G401 (cell line): ENCODE measurements at places on chromosomes 4 and X.

- DNase-seq, result no peak
These were observed 64.4 kb upstream of the TEX13D start for GRCh38 chrX:124268099-124268498.

DNA sequence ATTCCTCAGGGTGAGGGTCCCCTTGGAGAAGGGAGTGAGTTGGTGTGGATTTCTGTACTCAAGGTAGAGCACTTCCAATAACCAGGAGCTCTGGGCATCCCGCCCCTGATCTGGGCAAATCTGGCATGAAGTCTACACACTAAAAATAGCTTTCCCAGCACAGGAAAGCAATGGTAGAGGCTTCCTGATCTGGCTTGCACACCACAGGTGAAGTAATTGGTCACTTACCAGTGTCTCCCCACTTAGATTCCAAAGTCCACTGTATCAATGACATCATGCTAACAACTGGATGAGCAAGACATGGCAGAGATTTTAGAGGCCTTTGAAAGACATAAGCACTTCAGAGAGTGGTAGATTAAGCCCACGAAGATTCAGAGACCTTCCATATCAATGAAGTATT, 17.8 kb upstream of the IDS start:
- no peak for DNase-seq

DNA sequence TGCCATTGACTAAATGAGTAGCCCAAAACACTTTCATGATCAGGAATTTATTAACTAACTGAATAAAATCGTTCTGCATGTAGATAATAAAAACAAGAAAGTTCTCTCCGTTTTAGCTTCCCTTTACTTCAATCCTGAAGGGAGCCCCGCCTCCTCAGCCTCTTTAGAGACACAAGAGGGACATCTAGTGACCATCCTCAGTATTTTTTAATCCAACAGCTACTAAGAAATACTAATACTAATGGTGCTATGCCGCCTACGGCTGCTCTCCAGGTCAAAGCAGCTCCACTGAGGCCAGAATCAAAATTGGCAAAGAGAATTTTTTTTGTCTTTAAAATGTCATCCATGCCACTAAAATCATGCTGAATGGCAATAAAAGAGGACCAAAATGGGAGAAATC, 3.2 kb upstream of the PCDH19 start:
- peak; percentile 19 for DNase-seq

DNA sequence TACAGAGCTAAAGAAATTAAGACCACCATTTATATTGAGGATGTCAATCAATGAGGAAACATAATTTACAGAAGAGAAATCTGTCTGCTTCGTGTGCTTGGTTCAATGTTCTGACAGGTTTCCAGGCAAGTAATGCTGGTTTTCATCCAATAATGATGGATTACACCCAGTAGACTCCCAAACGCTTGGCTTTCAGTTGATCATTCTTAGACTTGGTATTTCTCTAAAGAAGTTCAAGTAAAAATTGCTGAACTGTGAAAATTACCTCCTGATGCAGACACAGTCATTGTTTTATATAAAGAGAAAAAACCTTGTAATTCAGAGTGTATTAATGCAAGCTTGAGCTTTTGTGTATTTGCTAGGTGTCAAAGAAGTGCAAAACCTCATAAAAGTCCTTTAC, 85.0 kb downstream of the VCX3A start:
- DNase-seq, result no peak

DNA sequence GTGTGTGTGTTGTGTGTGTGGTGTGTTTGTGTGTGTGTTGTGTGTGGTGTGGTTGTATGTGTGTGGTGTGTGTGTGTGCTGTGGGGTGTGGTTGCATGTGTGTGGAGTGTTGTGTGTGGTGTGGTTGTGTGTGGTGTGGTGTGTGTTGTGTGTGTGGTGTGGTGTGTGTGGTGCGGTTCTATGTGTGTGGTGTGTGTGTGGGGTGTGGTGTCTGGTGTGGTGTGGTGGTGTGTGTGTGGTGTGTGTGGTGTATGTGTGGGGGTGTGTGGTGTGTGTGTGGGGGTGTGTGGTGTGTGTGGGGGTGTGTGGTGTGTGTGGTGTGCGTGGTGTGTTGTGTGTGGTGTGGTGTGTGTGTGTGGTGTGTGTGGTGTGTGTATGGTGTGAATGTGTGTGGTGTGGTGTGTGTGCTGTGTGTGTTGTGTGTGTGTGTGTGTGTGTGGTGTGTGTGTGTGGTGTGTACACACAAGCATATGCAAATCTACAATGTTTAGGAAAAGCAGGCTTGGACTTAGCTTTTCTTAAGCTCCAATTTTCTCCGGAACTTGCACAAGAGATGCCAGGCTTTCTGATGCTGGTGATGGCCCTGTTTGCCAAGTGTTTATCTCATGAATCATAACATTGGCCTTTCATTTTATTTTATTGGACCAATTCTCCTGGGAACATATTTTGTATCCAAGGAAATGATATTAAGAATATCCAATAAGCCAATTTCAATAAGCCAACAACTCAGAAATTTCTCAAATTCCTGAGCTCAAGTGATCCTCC, 148.7 kb downstream of the SPATA18 start:
- no peak for DNase-seq

GRCh38 chr4:9703391-9703790, 78.0 kb upstream of the DRD5 start:
- DNase-seq, result peak; percentile 20

GRCh38 chrX:106862972-106863688, 40.0 kb downstream of the RIPPLY1 start:
- DNase-seq, result no peak

GRCh38 chrX:102739657-102740056, 19.1 kb downstream of the GPRASP3 start:
- DNase-seq, result no peak

- DNase-seq, result no peak
These were observed 14.1 kb downstream of the RPS6KA3 start for GRCh38 chrX:20252381-20253231.

DNA sequence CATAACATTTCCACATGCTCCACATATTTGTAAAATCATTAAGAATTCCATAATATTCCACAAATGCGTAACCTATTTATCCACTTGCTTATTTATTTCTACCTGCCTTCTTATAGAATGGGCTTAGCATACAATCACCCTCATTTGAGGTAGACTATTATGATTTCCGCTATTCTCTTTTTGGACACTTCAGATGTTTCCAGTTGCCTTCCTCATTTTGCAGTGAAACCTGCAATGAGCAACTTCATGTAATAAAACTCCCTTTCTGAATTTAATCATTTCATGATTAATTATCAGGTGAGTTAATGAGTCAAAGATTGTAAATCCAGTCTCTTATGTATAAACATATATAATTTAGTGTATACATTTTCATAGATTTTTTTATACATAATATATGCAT, 58.0 kb downstream of the PPP3CA start:
- DNase-seq, result no peak

DNA sequence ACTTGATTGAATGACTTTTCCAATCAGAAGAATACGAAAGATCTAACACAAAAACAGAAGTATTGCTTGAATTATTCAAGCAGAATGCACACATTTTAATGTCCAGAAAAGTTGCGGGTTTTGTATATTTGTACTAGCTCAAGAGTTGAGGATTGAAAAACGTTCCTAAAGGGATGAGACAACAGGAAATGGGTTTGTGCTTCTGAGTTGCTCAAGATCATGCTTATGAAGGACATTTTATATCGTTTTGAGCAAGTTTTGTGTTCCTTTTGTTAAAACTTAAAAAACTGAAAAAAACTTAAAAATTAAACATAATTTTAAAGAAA, 353 bp upstream of the SMIM10 start:
- no peak for DNase-seq

- DNase-seq, result no peak
These were observed 1.8 kb downstream of the RGS12 start for GRCh38 chr4:3294401-3295241.

DNA sequence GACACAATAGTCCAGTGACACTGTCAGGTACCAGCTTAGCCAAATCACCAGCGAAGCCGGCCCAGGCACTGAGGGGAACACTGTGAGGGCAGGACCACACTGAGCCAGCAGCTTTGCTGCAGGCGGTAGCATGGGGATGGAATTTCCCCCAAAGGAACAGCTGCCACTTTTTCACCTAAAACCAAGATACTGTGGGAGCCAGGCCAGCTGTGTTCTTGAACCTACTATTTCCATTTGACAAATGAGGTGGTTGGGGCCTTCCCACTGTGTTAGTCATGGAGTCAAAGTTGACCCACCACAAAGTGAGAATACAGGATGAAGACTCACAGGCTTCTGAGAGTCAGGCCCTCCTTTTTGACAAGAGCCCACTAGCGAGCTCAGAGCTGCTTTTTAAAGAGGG, 70.7 kb upstream of the SH3RF1 start:
- DNase-seq, result no peak

DNA sequence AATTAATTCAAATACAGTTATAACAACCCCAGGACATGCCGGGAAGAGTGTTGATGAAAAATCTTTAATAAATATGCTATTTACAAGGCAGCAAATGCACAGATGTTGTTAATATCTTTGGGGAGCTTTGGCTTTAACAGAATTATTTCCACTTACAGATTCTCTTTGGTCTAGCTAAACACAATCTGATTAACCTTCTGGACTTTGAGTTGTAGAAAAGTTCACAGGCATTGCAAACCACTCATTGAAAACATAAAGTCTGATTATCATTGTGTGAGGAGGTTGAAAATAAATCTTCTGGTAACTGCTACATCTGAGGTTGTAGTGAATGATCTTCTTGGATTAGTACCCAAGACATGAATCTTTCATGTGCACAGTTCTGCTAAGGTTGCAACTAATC, 255.6 kb downstream of the LHFPL1 start:
- DNase-seq, result no peak

DNA sequence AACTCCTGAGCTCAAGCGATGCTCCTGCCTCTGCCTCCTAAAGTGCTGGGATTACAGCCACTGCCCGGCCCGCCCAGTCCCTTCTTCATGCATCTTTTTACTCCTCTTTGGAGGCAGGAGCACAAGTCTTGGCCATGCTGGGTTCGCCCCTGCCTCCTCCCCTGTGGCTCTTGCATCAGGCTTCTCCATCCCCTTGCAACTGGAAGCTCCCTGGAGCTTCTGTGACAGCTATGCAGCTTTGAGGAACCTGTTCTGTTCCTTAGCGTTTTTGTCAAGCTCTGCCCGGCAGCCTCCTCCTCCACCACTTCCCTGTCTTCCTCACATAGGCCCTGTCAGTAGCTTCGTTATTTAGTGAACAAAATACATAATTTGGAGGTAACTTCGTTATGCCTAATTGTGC, 73.9 kb downstream of the PSAPL1 start:
- DNase-seq, result no peak

DNA sequence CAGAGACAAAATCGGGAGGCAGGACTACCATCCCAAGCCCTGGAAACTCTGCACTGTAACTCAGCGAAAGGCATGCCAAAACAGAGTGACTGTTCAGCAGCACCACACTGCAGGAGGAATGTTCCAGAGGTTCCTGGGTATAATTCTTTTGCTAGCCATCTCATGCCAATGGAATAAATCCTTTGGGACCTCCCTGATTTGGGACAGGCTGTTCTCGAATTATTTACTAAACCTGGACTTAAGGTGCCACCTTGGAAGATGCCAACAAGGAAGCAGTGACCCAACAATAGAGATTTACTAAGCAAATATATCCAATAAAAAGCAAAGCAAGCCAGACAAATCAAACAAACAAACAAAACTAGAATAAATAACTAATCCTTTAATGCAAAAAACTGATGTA, 9.3 kb downstream of the AADAT start:
- DNase-seq, result no peak

DNA sequence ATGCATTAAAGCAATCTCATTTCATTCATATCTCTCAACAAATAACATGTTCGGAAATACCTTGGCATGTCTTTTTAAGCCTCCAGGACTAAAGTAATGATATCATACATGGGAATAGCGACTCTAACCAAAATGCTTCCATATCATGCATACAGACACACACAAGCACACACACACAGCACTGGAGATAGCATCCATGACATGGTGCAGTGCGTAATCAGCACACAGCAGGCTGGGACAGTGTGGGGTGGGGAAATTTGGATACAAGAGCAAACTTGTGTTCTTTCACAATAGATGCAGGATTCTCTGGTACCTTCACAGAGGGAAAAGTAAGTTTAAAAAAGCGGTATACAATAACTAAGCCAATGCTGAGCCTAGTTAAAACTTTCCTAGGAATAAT, 132.3 kb upstream of the HPGD start:
- no peak for DNase-seq

GRCh38 chr4:40314951-40315350, 20.2 kb upstream of the CHRNA9 start:
- DNase-seq, result no peak

DNA sequence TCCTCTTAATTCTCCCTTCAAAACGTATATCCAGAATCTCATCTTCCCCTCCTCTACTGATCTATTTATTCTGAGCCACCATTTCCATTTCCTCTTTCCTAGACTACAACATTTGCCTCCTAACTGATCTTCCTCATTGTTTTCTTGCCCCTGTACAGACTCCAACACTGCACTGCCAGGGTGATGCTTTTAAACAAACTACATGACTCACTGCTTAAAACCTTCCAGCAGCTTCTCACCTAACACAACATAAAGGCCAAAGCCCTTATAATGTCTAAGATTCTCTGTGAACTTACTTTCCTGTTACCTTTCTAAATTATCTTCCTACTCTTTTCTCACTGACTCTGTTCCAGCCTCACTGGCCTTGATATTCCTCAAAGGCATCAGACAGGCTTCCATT, 161.0 kb upstream of the HS3ST1 start:
- no peak for DNase-seq

- no peak for DNase-seq
These were observed 236.7 kb upstream of the JADE1 start for GRCh38 chr4:128572778-128573241.

GRCh38 chrX:21933077-21933476, 7.4 kb upstream of the SMS start:
- no peak for DNase-seq

DNA sequence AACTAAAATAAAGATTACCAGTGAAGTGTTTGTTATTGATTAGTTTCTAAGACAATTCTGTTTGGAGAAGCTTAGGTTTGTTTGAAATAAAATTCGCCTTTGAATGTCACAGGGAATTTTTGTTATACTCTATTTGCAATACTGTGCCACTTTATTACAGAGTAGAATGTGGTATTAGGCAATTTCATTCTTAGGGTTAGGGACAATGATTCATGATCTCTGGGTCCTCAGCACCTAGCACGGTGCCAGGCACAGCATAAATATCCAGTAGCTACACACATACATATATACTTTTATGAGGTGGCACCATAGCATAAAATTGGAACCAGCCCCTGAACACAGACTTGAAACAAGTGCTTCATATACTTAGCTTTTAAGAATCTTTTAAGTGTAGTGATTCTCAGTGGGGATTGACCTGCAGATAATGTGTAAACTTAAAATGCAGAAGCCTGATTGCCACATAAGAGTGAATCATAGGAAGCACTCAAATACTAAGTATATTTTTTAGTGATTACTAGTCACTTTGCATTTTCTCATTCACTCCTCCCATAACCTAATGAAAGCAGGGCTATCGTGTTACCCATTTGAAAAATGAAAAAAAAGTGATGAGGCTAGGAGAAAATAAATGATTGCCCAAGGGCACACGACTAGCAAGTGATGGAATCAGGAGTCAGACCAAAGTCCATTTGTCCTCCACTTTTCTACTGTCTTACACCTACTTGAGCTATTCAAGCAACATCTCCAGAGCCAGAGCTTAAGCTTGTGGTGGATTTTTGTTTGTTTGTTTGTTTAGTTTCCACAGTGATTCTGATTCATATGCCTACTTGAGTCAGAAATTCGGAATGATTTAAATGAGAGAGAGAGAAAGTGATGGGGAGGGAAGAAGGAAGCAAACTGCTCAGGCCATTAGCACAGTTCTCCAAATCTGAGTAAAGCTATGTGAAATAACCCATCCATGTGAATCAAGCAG, 366.0 kb upstream of the FGF13 start:
- DNase-seq, result no peak

GRCh38 chr4:74930162-74930561, 2.8 kb upstream of the PARM1 start:
- DNase-seq, result no peak
